Renal pelvis (tissue), 12 donors: ENCODE measurements at places on chromosomes 12 and 14. TPM values are rescaled to one million over a fixed set of nuclear protein-coding genes. Genes with fewer than 3 reads are reported as not detected.
A peak's percentile ranks its signal among the peaks of the same experiment; 100 is the strongest.

The NGB gene
- polyA plus RNA-seq, result not detected

The OTUB2 gene
- 4.7 TPM for polyA plus RNA-seq

The CIDEB gene
- polyA plus RNA-seq, result 24.7 TPM

DNA sequence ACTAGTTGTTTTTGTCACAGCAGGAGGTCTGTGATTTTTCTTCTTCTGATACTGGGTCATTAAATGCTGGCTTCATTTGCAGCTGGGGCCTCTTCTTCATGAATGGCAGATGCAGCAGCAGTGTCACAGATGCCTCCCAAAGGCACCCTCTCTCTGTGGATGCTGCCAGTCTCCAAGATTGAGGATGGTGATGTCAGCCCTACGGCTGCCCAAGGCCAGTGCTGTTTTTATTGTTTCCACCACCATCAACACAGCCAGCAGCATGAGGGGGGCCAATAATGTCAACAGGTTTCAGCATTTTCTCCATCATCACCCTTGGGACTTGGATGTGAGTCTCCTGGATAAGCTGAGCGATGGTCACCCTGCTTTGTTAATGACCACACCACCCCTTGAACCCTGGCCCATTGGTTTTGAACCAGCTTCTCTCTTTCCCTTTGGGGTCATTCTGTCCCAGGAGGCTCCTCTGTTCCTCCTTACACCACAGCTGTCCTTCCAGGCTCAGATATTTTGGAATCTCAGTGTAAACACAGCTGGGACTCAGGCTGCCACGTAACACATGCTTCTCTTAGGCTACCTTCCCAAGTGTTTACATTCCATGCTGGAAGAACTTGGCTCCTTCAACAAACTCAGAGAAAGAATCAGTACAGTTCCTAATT is 151.7 kb upstream of the DDHD1 start:
- no peak for DNase-seq

GRCh38 chr14:103427485-103428443 is 42.5 kb downstream of the MARK3 start:
- no peak for DNase-seq

The TAS2R42 gene
- not detected for polyA plus RNA-seq

The PRB2 gene
- not detected for polyA plus RNA-seq

The DDX11 gene
- 41.2 TPM for polyA plus RNA-seq

DNA sequence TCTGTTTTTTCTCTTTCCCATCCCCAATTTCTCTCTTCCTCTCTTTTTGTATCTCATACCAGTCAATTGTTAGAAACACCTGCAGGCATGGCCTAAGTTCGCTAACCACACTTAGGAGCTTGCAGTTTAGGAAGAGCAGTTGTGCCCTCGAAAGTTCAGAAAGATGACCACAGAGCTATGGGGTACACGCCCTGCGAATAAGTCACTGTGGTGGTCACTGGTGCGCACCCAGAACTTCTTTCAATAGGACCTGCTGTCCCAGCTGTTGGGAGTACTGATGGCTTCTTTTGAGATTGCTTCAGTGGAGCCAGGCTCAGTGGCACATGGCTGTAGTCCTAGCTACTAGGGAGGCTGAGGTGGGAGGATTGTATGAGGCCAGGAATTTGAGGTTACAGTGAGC is 362.8 kb upstream of the TMTC1 start:
- DNase-seq, result no peak

The CLEC6A gene
- 0.18 TPM for polyA plus RNA-seq

The CIROP gene
- 0.18 TPM for polyA plus RNA-seq

DNA sequence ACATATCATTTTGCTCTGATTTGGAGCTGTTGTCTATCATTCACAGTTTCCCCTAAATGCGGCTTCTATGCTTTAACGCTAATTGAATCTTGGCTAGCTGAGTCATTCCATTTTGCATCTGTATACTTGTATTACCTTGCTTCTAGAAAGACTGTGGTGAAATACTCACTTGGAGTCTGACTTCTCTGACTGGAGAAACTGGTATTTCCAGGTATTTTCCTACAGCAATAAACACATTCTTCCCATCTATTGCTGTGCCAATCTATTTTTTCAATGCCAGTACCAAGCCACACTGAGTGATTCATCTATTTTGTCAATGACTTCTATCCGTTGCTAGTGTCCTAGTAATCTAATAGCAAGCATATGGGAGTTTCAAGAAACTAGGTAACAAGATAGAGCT is 76.0 kb upstream of the ST8SIA1 start:
- DNase-seq, result no peak

DNA sequence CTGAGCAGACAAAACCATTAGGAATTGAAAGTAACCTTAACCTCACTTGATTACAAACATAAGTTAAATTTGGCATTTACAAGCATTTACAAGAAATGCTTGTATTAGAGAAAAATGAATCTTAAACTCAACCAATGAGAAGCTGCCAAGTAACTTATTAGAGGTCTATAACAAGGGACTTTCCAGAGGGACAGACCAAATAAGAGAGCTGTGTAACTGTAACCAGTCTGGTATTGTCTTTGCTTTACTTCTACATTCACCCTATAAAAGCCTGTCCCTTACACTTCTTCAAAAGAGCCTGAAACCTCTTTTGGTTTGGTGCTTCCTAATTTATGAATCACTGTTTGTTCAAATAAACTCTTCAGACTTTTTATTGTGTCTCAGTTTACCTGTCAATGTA is 450.0 kb upstream of the FAR2 start:
- no peak for DNase-seq

The PLEKHD1 gene
- 3.8 TPM for polyA plus RNA-seq

- peak; percentile 26 for DNase-seq
Measured at GRCh38 chr14:79044894-79045624, 874.9 kb downstream of the NRXN3 start.

GRCh38 chr12:125399489-125399888 is 334.3 kb downstream of the AACS start:
- no peak for DNase-seq

DNA sequence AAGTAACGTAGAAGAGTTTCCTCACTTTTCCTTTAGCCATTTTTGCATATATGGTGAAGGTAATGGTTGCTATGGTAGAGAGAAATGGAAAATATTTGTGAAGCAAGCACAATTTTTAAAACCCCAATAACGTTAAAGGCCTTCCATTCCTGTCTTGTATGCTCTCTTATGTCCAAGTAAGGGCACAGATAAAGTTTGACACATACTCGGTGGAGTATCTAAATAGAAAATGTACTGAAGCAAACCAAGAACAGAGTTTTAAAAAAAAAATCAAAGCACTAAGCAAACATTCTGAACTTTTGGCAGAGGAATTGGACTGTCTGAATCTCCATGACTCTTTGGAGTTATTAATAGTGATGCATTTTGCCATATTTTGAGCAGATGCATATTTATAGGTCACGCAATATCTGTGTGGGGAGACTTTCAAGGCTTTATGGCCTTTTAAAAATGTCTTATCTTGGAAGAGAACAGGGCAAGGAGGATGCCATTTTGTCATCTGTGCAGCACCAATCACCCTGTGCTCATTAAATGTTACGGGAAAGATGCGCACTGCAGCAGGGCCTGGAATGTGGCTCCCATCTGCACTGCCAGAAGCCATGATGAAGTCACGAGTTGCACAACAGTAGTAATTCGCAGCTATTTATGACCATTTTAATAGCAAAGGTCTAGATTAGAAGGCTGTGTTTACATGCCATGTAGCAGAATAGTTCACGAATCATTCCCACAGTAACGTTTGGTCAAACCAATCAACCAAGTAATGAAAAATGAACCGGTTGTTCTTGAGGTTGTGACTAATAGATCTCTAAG is 23.3 kb upstream of the AMIGO2 start:
- no peak for DNase-seq

The AJUBA gene
- polyA plus RNA-seq, result 120 TPM

- DNase-seq, result no peak
Measured at GRCh38 chr12:114415525-114415868, 9.6 kb upstream of the TBX5 start.

The DCTN2 gene
- 171 TPM for polyA plus RNA-seq

The PTPRO gene
- polyA plus RNA-seq, result 264 TPM

DNA sequence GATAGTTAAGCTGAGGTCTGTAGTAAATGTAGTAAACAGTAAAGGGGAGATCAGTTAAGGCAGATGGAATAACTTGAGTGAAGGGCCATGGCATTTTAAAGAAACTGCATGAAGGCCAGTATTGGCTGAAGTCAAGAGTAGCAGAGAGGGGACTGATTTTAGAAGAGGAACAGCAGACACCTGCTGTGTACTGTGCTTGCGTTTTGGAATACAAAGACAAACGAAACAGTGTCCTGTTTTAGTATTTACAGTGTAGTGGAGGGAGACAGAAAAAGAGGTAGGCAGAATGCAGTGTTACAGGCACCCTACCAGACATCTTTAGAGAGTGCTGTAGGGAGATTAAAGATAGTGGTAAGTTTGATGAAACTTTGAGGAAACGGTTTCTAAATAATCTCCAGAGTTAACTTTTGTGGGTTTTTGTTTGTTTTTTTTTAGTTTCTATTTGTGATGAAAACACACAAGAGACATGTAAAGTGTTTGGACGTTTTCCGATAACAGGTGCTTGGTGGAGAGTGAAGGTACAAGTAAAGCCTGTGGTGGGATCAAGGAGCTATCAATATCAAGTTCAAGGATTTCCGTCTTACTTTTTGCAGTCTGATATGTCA is 2.1 kb downstream of the HELB start:
- DNase-seq, result no peak

DNA sequence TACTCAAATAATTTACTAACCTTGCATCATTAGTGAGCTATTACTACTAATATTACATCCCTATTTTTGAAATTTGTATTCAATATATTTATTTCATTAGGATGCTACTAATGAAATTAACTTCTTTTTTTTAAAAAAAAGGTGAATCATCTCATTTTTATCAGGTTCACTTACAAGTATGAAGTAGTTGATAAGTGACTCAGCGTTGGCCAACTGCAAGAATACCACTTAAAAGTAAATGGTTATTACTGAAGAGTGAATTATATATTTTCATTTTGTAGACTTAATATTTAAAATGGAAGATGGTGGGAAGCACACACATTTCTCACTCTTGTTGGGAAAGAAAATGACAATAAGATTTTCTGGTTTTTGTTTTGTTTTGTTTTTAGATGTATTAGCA is 19.6 kb downstream of the OR4N2 start:
- no peak for DNase-seq

- DNase-seq, result no peak
Measured at GRCh38 chr14:100618318-100618693, 31.1 kb upstream of the BEGAIN start.

DNA sequence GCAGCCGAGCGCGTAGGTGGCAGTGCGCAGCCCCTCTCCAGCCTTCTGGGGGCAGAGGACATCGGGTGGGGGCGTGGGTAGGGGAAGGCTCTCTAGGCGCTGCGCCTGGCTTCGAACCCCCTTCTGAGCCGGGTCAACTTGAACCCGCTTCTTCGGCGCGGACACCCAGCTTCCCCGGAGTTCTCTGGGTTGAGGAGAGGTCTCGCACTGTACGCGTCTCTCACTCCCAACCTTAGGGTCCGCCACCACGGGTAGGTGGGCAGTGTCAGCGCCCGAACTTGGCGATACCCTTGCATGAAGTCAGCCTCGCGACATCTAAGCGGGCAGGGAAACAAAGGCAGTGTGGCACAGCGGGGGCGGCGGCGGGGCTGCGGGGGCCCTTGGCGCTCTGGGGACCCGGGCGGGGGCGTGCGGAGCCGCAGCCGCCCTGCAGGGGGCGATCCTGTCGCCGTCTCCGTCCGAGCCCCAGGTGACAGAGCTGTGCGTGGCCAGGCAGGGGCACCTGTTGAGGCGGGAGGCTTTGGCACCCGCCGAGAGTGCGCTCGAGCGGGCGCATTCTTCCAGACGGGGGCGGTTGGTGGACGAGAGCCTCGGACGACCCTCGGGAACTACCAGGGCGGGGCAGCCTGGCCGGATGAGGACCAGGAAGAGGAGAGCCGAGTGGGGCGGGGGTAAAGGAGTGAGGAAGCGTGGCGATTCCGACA is 1.1 kb downstream of the GALNT16 start:
- peak; percentile 19 for DNase-seq

The ERGIC2 gene
- polyA plus RNA-seq, result 97.0 TPM

DNA sequence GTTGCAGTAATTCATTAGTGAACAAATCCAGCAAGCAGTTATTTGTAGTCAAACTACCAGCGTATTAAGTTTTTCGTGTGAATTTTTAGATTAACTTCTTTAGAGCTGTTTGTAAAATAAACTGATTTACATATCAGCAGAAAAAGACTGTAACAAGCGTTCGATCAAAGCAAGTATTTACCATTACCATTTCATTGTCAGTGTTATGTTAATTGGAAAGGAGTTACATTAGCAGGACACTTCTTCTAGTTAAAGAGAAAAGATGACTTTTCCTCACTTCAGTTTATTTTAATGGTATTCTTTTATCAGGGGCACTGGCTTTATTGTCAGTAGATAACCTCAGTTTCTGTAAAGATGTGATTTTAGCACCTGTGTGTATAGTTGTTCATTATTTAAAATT is 151.1 kb upstream of the AEBP2 start:
- no peak for DNase-seq

DNA sequence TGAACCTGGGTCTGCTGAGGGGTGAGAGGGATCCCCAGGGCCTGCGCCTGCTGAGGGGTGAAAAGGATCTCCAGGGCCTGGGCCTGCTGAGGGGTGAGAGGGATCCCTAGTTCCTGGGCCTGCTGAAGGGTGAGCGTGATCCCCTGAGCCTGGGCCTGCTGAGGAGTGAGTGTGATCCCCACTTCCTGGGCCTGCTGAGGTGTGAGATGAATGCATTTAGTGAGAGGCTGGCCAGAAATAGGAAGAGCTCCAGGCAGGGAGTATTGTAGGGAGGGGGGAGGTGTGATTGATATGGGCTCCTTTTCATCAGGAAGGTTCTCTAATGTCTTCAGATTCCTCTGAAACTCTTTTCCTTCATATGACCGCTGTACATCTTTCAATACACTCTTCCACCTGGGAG is 43.0 kb downstream of the FAM186A start:
- no peak for DNase-seq

DNA sequence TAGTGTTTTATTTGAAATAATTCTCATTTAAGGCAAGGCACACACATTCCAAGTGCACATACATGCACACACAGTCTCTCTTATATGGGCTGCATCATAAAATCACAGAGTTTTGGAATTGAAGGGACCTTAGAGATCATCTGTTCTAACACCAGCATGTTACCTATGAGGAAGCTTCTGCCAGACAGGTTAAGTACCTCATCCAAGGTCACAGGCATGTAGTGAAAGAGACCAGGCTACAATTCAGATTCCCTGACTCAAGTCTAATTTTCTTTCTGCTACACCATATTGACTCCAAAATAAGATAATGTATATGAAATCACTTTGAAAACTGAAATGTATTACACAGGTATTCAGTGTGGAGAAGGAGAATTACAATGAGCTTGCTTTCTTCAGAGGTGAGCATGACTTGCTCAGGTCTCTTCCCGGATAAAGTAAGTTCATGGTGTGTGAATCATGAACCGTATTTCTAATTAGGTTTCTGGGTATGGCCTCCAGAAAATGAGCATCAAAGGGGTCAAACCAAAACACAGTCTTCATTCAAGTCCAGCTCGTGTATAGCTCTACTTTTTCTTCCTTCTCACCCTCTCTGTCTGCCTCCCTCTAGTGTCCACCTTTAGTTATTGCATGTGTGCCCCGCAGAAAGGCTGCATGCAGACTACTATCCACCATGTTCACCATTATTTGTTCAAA is 411.9 kb downstream of the FUT8 start:
- DNase-seq, result peak; percentile 45
